ENCODE measurements at places on chromosomes 5 and 9.

- DNase-seq, result peak; percentile 42
Observed at GRCh38 chr5:42005561-42006153, 80.6 kb downstream of the FBXO4 start.

DNA sequence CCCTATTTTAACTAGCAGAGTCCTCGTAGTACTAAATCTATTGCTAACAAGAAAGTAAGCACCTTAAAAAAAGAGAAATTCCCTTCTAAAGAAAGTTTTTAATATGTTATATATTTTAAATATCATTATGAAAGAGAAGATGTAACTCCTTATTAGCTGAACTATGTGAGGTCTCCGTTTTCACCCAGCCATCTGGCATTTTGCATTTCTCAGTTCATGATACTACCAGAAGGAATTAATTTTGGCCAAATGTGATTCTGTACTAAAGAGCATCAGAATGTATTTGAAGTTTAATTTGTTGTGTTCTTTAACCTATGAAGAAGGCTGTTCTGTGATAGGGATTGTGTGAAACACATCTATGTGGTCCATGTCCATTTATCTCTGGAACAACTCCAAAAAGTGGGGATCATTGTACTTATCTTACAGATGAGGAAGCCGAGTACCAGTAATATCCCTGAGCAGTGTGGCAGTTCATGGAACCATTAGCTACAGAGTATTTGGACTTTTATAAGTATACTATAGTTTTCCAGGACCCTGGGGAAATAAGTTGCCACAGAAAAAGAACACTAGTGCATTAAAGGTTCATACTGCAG lies 29.8 kb downstream of the TNFAIP8 start:
- no peak for DNase-seq

- no peak for DNase-seq
Observed at GRCh38 chr5:153632748-153633290, 142.3 kb downstream of the GRIA1 start.

- DNase-seq, result no peak
Observed at GRCh38 chr9:21443849-21444625, 3.8 kb downstream of the IFNA1 start.

DNA sequence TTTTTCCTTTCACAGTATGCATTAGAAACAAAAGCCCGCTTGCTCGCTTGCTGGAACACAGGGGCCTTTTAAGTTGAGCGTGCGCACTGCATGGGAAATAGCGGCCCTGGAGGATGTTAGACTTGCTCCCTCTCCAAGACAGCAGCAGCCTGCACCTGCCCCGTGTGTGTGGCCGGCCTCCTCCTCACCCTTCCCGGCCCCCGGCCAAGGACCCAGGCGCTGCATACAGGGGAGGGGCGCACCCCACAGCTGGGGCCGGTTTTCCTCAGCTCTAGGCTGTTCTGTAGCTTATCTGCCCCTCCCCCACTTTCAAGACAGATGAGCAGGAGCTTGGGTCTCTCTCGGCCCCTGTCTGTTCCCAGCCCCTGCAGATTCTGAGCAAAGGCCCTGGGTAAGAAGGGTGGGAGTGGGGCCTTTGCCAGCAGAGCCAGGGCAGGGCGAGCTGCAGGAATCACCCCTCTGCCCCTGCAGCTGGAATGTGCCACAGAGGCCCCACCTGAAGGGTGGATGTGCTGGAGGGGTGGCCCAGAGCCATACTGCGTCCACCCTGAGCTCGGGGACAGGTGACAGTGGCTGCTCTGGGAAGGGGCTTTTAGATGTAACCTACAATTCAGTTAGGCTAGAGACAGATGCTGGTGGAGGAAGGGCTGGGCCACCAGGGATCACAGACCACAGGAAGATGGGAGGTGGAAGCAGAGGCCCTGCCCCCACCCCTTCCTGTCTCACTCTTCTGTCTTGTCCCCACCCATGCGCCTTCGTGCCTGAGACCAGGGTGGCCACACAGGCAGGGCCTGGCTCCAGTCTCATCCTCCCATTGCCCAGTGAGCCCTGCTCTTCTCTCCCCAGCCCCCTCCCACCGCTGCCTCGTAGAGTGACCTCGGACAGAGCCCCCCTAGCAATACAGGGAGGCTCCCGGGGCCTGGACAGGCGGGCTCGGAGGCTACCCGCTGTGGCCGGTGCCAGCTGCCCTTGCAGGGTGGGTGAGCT lies 132.4 kb downstream of the DAB2IP start:
- no peak for DNase-seq

- no peak for DNase-seq
Observed at GRCh38 chr5:177508837-177509236, 789 bp downstream of the DOK3 start.

- no peak for DNase-seq
Observed at GRCh38 chr5:154352960-154353548, 92.7 kb upstream of the SAP30L start.

DNA sequence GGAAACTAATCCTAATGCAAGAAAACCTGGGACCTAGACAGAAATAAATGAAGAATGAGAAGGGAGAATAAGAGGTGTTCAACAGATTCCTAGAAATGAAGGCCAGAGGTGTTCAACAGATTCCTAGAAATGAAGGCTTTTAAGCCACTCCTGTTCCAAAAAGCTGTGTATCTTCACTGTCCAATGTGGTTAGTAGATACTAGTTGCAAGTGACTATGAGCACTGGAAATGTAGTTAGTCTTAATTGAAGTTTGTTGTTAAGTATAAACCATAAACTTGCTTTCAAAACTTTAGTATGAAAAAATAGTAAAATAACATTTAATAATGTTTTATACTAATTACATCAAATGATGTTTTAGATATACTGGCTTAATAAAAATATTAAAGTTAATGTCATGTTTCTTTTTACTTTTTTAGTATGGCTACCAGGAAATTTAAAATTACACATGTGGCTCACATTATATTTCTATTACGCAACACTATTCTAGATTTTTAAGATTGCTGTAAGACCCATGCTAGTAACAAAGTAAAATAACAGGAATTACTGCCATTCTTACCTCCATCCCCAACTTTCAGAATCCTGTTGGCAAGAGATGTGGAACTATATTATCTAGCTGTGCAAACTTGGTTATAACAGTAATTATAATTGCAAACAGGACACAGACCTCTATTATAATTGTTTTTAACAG lies 57.5 kb downstream of the RICTOR start:
- DNase-seq, result no peak

- DNase-seq, result no peak
Observed at GRCh38 chr5:143197260-143197656, 206.2 kb downstream of the NR3C1 start.

DNA sequence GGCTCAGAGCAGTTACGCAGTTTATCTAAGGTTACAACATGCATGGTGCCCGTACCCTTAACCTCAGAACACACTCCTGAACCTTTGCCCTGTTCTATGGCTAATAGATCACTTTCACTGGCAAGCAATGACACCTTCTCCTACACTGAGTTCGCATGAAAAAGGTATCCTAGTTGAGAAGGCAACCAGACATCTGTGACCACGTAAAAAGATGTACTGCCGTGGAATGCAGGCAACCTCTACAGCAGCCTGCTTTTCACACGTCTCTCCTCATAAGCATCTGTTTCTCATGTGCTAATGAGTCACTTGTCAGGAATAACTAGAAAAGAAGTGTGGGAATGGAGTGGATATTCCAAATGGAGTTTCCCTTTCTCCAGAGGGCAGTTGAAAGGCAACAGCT lies 71.4 kb downstream of the FBXO38 start:
- DNase-seq, result peak; percentile 86

GRCh38 chr5:135671966-135672365 lies 93.2 kb upstream of the CXCL14 start:
- DNase-seq, result no peak

- DNase-seq, result peak; percentile 2
Observed at GRCh38 chr5:24804221-24804681, 159.5 kb upstream of the CDH10 start.

DNA sequence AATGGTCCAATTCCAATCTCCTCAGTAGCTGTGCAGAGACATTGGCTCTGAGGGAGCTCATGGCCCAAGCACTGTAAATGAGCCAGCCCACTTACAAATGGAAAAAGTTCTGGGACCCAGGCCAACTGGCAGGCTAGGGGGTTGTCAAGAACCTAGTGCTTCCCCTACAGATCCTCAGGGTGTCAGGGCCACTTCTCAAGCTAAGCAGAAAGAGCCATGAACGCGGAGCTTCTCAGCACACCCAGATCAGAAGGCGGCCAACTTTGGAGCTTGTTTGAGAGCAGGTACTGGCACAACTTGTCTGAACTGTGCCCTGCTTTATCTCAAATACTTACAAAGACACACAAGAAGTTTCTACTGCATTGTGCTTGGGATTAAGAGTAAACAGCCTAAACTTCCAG lies 17.5 kb downstream of the TLE1 start:
- DNase-seq, result no peak

All from renal cortical epithelial cell (primary cell).